ENCODE measurements at places on chromosomes 6 and 20. TPM values are rescaled to one million over a fixed set of nuclear protein-coding genes. Genes with fewer than 3 reads are reported as not detected.

GRCh38 chr6:144007478-144008119, 460 bp downstream of the PLAGL1 start:
- peak overlapping the region; percentile 89 for H3K4me3 ChIP-seq
- no peaks in the 10 kb centered on the region for H3K27me3 ChIP-seq
- H3K36me3 ChIP-seq, result no peaks in the 10 kb centered on the region

GRCh38 chr20:21397341-21398108, at the start of gene NKX2-4:
NKX2-4 (minus strand) TSS chr20:21397526; CDS start chr20:21397399, 127 bp downstream.
- no peak within 1 kb of the TSS for H3K27ac ChIP-seq
- H3K4me3 ChIP-seq, result no peak within 1 kb of the TSS
- no peak for DNase-seq
- no peaks in the 10 kb centered on the region for H3K36me3 ChIP-seq

DNA sequence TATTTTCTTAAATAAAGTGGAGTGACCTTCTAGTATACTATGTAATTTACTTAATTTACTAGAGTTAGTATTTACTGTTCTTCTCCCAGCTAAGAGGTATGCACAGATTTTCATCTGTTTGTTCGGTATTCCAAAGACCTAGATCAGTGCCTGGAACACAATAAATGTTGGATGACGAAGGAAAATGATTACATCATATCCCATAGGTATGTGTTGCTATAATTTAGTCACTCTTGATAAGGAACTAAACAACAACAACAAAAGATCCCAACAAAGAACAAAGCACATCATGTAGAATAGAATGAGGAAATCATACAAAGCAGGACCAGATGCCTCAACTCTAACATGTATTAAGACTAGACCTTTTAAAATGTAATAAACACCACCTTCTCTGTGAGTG, 89.6 kb upstream of the ADGRF1 start:
- H3K4me1 ChIP-seq, result peaks cover 3% of the 10 kb centered on the region
- no peak overlapping the region for H3K27ac ChIP-seq
- no peak overlapping the region for H3K4me3 ChIP-seq
- no peaks in the 10 kb centered on the region for H3K36me3 ChIP-seq
- no peak for DNase-seq
- no peaks in the 10 kb centered on the region for H3K27me3 ChIP-seq

DNA sequence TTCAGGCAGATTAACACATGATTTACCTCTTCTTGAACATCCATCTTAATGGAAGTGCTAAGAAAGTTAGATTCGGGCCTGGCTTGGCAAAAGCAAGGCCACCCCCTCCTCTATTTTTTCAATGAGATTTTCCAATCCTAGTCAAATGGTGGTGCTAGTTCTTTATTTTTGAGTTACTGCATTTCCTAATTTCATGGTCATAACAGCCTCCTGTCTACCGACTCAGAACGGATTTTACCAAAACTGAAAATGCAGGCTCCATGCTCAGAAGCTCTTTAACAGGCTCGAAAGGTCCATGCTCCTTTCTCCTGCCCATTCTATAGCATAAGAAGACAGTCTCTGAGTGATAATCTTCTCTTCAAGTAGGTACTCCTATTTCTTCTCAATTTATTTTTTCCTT, 117.2 kb upstream of the ESR1 start:
- H3K4me1 ChIP-seq, result no peaks in the 10 kb centered on the region
- no peaks in the 10 kb centered on the region for H3K27me3 ChIP-seq
- no peak overlapping the region for H3K4me3 ChIP-seq
- H3K36me3 ChIP-seq, result no peaks in the 10 kb centered on the region
- no peak overlapping the region for H3K27ac ChIP-seq

- H3K36me3 ChIP-seq, result peaks cover 2% of the 10 kb centered on the region
- peaks cover 38% of the 10 kb centered on the region for H3K4me1 ChIP-seq
- H3K27ac ChIP-seq, result peak overlapping the region; percentile 81
These were observed 8.7 kb upstream of the RAMACL start for GRCh38 chr6:166595061-166595780.

- no peaks in the 10 kb centered on the region for H3K36me3 ChIP-seq
- no peak overlapping the region for H3K4me3 ChIP-seq
- no peaks in the 10 kb centered on the region for H3K4me1 ChIP-seq
- H3K27me3 ChIP-seq, result no peaks in the 10 kb centered on the region
These were observed 114.3 kb upstream of the SYNCRIP start for GRCh38 chr6:85756982-85757381.

DNA sequence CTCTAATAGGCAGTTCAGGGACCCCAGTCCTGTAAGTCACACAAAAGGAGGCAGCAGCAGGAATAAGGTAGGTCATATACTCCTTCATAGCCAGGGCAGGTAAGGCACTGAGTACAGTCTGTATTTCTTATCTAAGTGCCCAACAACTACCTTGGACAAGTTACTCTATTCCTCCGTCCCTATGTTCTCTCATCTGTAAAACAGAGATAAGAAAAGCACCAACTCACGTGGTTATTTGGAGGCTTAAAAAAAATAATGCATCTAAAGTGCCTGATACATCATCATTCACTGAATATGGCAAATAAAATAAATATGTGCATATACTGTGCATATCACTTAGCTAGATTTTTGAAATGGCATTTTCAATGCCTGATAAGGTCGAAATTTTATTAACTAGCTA, 298.1 kb upstream of the CDYL start:
- DNase-seq, result no peak
- H3K4me3 ChIP-seq, result no peak overlapping the region
- H3K36me3 ChIP-seq, result no peaks in the 10 kb centered on the region
- H3K4me1 ChIP-seq, result no peaks in the 10 kb centered on the region
- H3K27ac ChIP-seq, result no peak overlapping the region

DNA sequence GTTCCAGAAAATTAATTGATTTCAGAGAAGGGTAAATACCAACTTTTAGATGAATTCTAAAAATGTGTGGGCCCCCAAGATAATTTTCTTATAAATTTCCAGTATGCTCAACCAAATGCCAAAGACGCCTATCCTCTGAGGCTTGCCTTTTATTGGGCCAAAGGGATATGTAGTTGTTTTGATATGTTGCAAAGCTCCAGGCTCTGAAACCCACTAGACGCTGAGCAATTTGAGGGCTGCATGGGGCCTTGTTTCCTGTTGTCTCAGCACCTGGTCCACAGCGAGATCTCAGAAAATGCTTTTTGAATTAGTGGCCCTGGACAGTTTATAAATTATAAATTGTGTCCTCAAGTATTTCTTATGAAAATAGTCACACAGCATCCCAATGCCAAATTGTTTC, 397.2 kb downstream of the SAMD5 start:
- H3K27me3 ChIP-seq, result no peaks in the 10 kb centered on the region
- peak; percentile 23 for DNase-seq
- no peak overlapping the region for H3K27ac ChIP-seq
- no peaks in the 10 kb centered on the region for H3K4me1 ChIP-seq
- H3K4me3 ChIP-seq, result no peak overlapping the region

- H3K27me3 ChIP-seq, result no peaks in the 10 kb centered on the region
- H3K27ac ChIP-seq, result no peak overlapping the region
- DNase-seq, result no peak
- H3K4me3 ChIP-seq, result no peak overlapping the region
- no peaks in the 10 kb centered on the region for H3K4me1 ChIP-seq
These were observed 52.9 kb downstream of the CDYL start for GRCh38 chr6:4829089-4829488.

DNA sequence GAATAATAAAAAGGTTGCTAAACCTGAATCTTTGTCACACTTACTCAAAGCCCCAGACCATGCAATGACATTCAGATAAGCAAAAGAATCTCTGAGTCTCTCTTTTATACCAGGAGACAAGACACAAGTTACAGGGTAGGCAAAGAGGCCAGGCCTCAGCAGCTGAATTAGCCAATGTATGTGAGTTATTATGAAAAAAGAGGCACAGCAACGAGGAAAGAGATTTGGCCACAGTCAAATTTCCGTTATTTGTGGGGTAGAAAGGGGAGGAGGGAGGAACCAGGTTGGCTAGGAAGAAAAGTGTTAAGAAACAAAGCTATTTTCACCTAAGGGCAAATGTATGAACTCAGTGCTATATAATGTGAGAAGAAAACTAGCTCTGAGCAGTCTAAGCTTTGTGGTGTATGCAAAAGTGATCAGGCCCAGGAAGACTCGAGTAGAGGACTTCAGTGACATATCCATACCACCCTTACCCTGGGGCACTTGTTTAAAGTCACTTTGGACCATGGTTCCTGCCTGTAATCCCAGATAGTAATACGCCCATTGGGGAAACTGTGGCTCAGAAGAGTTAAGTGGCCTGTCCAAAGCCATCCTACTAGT, 19.1 kb downstream of the IPCEF1 start:
- H3K36me3 ChIP-seq, result no peaks in the 10 kb centered on the region
- H3K27me3 ChIP-seq, result no peaks in the 10 kb centered on the region
- DNase-seq, result no peak
- no peaks in the 10 kb centered on the region for H3K4me1 ChIP-seq

DNA sequence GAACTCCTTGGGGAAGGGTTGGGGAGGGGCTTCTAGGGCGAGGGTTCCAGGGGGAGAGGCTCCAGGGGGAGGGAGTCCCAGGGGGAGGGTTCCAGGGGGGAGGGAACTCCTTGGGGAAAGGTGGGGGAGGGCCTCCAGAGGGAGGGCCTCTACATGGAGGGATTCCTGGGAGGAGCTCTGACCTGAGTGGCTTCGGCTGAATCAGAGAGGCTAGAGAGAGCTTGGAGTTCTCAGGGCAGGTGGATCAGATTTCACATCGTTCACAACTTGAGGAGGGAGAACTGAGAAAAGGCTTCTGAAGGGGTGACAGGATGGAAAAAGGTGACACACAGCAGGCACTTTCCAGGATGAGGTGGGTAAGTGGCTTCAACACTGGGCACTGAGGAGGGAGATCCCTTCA, 49.1 kb downstream of the DAAM2 start:
- DNase-seq, result no peak
- peaks cover 26% of the 10 kb centered on the region for H3K4me1 ChIP-seq
- no peaks in the 10 kb centered on the region for H3K36me3 ChIP-seq
- no peaks in the 10 kb centered on the region for H3K27me3 ChIP-seq

DNA sequence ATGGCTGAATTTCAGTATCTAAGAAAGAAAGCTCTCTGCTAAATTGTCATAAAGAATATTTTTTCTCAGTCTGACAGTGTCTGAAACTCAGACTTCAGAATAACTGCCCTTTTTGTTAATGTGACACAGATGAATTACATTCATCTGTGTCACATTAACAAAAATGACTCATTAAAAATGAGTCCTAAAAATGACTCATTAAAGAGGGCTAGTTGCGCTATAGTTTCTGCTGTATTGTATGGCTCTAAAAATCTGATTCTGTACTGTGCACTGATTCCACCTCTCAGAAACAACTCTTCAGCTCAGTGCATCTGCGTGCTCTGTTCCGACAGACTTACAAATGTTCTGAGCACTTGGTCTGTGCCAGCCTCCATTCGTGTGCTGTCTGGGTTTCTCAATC, 15.0 kb downstream of the RNF114 start:
- H3K4me3 ChIP-seq, result no peak overlapping the region
- peak; percentile 78 for DNase-seq
- peak overlapping the region; percentile 39 for H3K27ac ChIP-seq
- peaks cover 29% of the 10 kb centered on the region for H3K4me1 ChIP-seq

DNA sequence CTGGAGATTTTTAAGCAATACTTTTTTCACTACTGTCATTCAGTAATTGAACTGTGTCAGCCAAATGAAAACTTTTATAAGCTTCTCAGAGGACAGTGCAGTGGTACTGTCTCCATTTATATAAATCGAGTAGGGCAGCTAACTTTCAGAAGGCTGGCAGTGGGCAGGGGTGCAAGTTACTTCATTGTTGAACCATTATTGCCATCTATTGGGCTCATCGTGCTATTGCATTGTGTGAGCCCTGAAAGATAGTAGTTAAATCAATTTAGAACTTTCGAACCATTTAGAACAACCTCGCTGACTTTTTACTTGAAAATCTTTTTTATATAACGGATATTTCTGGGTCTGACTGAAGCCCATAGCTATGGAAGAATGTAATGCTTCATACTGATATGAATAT, 347.8 kb upstream of the PLCB4 start:
- peak; percentile 73 for DNase-seq
- no peaks in the 10 kb centered on the region for H3K27me3 ChIP-seq
- H3K4me3 ChIP-seq, result no peak overlapping the region

DNA sequence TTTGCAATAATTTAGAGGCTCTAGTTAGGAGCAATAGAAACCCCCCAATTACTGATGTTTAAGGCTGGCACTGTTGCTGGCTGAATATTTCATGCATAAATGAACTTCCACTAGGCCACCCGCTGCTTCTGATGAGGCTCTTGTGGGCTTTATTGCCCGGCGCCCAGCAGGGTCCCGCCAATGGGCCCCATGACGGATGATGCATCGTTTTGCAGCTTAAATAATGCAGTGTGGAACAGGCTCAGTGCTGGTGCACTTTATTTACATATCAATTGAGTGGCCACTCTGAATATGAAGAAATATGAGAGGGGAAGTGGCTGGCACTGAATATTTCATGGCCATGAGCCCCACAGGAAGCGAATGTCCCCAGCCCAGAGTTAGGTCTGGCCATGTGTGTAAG, 155.3 kb upstream of the MAFB start:
- H3K4me1 ChIP-seq, result no peaks in the 10 kb centered on the region
- H3K36me3 ChIP-seq, result no peaks in the 10 kb centered on the region
- H3K27me3 ChIP-seq, result no peaks in the 10 kb centered on the region
- no peak overlapping the region for H3K27ac ChIP-seq
- DNase-seq, result no peak

- peak overlapping the region; percentile 86 for H3K4me3 ChIP-seq
- DNase-seq, result no peak
- peak overlapping the region; percentile 43 for H3K27ac ChIP-seq
- no peaks in the 10 kb centered on the region for H3K27me3 ChIP-seq
These were observed 435 bp downstream of the ZSWIM3 start for GRCh38 chr20:45857882-45858216.

- no peak overlapping the region for H3K4me3 ChIP-seq
- H3K36me3 ChIP-seq, result no peaks in the 10 kb centered on the region
- peaks cover 25% of the 10 kb centered on the region for H3K4me1 ChIP-seq
- no peak for DNase-seq
- H3K27ac ChIP-seq, result peak overlapping the region; percentile 35
These were observed 39.3 kb downstream of the PTK7 start for GRCh38 chr6:43115365-43115764.

- H3K27ac ChIP-seq, result no peak overlapping the region
- no peak overlapping the region for H3K4me3 ChIP-seq
- H3K4me1 ChIP-seq, result no peaks in the 10 kb centered on the region
- H3K27me3 ChIP-seq, result no peaks in the 10 kb centered on the region
- no peaks in the 10 kb centered on the region for H3K36me3 ChIP-seq
These were observed 21.6 kb upstream of the MCM3 start for GRCh38 chr6:52305948-52306767.

- H3K36me3 ChIP-seq, result no peaks in the 10 kb centered on the region
- DNase-seq, result peak; percentile 76
- no peaks in the 10 kb centered on the region for H3K4me1 ChIP-seq
- no peak overlapping the region for H3K27ac ChIP-seq
- H3K4me3 ChIP-seq, result no peak overlapping the region
- H3K27me3 ChIP-seq, result no peaks in the 10 kb centered on the region
These were observed 7.7 kb downstream of the CCN6 start for GRCh38 chr6:112061605-112062004.

SIRPG gene
- total RNA-seq, result not detected

FYN gene
- total RNA-seq, result 59.3 TPM

FAM50B gene
- total RNA-seq, result 11.6 TPM

ZNF831 gene
- total RNA-seq, result not detected

SFTA2 gene
- total RNA-seq, result not detected

MOG gene
- not detected for total RNA-seq

ANGPT4 gene
- total RNA-seq, result under 0.01 TPM

PCK1 gene
- not detected for total RNA-seq

SLX4IP gene
- 4.4 TPM for total RNA-seq

PNLDC1 gene
- not detected for total RNA-seq

EBF4 gene
- 0.99 TPM for total RNA-seq

EYS gene
- not detected for total RNA-seq
